ENCODE measurements at places on chromosomes 2 and 18.

DNA sequence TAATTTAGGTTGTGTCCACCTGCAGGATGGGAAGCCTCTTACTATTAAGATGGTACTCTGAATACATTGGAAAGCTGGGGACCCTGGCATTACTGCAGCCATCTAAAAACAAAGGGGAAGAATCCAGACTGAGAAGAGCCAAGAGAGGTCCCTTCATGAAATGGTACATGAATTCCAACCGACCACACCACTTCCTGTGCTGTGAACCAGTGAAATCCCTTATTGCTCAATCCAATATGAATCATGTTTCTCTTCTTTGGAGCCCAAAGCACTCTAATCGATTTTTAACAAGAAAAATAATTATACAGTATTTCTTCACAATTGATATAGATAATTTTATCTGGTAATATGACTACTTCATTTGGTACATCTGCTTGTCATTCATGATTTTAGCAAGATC, 479.7 kb upstream of the RAB6C start:
- DNase-seq = no peak

- no peak for DNase-seq
These were observed 8.6 kb downstream of the RBMS1 start for GRCh38 chr2:160484859-160485520.

GRCh38 chr2:70525032-70525431, 28.6 kb downstream of the TGFA start:
- no peak for DNase-seq

- DNase-seq = no peak
These were observed 125.3 kb upstream of the KLF7 start for GRCh38 chr2:207290833-207291624.

- no peak for DNase-seq
These were observed 37.3 kb upstream of the ASPRV1 start for GRCh38 chr2:69998761-69999160.

- no peak for DNase-seq
These were observed 32.9 kb downstream of the LOXHD1 start for GRCh38 chr18:46624127-46624526.

- DNase-seq = no peak
These were observed 13.4 kb downstream of the COLEC12 start for GRCh38 chr18:486929-487740.

Data from activated CD8-positive, alpha-beta memory T cell treated with anti-CD3 and anti-CD28 coated beads for 1 hour (primary cell).